Activated CD4-positive, alpha-beta memory T cell treated with anti-CD3 and anti-CD28 coated beads, Interleukin-2, amount 10 ng/mL, durations not matched to agents 7 days and 5 days (primary cell): ENCODE measurements at places on chromosomes 7 and 10. TPM values are rescaled to one million over a fixed set of nuclear protein-coding genes. Genes with fewer than 3 reads are reported as not detected.

GRCh38 chr10:12409613-12410012 lies 60.3 kb downstream of the CAMK1D start:
- no peak for DNase-seq

- no peak for DNase-seq
Measured at GRCh38 chr10:64396105-64396708, 875.0 kb downstream of the REEP3 start.

DNA sequence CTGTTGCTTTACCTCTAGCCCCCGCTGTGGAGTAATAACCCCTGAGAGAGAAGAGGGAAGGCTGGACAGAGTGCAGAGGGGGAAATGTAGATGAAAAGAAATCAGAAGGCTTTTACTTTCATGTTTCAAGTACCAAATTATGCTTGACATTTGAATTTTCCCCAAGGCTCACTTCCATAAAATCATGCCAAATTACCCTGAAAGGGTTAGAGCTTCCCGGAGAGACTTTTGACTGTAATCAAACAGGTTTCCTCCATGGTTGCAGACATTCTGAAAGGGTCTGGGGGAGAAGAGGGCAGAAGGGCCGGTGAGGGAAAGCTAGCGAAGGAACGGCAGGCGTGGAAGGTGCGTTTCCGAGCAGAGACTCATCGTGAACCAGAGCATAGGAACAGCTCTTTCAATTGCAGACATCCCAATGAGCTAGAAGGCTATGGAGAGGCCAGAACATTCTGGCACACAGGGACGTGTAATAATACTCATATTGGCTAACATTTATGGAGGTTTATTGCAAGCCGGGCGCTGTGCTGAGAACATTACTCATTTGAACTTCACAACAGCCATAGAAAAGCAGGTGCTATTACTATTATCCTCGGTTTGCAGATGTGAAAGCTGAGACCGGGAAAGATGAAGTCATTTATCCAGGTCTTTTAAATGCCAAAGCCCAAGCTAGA lies 620.8 kb upstream of the AUTS2 start:
- no peak for DNase-seq

DNA sequence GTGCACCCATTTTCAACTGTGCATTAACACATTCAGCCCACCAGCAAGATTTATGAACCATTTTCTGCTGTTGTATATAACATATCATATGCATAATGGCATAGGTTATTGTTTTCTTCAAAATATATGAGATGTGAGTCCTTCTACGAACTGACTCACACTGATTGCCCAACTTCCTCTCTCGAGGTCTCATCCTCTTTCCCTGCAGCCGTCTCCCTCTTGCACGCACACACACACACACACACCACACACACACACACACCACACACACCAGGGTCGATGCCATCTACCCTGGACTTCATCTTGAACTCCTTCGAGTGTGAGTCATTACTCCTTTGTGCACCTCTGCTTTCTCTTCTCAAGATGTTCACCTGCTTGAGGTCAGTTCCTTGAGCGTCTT lies 36.7 kb downstream of the EGFR start:
- DNase-seq = no peak

- DNase-seq = no peak
Measured at GRCh38 chr7:55545496-55545895, 26.8 kb downstream of the VOPP1 start.

GRCh38 chr7:22931011-22931410 lies 82.9 kb downstream of the HYCC1 start:
- no peak for DNase-seq

- DNase-seq = no peak
Measured at GRCh38 chr10:116857156-116857555, 7.9 kb downstream of the ENO4 start.

DNA sequence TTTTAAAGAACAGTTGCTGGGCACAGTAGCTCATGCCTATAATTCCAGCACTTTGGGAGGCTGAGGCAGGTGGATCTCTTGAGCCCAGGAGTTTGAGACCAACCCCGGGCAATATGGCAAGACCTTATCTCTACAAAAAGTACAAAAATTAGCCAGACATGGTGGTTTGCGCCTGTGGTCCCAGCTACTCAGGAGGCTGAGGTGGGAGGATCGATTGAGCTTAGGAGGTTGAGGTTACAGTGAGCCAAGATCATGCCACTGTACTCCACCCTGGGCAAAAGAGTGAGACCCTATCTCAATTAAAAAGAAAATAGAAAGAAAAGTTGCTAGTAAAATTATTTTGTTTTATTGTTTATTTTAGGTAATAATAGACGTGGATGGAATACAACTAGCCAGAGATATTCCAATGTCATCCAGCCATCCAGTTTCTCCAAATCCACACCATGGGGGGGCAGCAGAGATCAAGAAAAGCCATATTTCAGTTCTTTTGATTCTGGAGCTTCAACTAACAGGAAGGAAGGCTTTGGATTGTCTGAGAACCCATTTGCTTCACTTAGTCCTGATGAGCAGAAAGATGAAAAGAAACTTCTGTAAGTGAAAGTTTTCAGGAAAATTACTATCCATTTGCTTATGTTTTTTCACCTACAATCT lies 3.0 kb downstream of the NUP42 start:
- no peak for DNase-seq

DNA sequence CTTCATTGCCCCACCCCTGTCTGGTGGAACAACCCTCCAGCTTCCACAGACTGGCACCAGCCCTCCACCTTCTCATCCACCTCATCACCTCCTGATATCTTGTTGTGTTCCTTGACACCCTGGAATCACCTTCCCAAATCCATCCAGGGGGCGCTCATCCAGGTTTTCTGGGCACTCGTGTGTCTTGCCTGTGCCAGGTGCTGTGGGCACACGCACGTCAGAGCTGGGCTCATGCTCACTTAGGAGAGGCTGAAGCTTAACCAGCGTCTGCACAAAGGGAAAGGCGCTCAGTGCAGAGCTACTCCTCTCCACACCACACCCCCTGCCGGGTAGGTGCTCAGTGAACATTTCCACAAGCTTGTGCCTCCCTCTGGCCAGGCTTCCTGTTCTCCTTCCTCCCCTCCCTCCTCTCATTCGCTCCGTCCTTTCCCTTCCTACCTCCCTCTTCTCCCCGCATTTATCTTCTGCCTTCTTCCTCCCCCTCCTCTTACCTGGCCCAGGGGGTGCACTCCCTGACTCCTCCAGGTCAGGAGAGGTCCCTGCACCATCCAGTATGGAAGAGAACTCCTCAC lies 4.8 kb downstream of the ADCYAP1R1 start:
- DNase-seq = no peak

DNA sequence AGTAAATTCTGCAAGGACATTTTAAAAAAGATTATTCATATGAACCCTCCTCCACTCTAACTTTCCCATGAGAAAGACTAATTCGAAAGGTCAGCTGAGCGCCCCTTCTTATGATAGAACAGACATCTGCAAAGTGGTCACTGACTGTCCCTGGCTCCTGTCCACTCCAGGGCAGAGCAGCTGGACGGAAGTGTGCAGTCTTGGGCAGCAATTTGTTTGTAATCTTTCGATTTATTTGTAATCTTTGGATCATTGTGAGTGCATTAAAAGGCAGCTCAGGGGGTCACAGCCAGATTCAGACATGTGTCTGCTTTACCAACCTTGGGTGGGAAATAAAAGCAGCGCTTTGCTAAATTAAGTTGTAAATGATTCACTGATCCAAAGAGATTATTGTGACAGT lies 158.8 kb upstream of the ADARB2 start:
- no peak for DNase-seq

GRCh38 chr10:26837139-26837538 lies 23.6 kb downstream of the ABI1 start:
- DNase-seq = no peak

DNA sequence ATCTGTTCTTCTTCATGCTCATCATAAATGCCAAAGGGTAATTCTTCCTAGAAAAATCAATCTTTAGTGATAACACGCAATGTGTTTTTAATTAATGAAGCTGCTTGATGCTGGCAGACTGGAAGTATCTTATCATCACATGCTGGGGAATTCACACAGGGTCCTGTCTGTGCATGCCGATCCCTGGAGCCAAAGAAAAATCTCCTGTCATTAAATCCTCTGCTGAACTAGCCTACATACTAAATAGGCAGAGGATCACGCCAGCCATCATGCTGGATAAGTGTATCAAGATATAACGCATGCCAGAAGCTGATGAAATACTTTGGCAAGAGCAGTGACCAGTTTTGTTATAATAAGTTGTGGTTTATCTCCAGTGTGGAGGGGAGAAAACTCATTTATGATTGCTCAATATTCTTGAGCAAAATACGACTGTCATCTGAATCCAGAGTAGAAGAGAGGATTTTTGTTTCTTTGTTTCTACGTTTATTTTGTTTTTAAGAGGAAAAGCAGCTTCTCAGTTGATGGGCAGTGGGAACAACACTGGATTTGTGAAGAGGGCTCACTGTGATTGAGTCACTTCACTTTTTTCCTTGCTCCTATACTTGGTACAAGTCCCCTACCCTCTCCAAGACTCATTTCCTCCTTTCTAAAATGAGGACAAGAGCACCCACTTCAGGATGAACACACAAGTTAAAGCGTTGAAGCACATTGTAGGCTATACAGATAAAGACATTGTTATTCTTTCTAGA lies 649.1 kb downstream of the TNS3 start:
- DNase-seq = no peak

GRCh38 chr10:76085817-76086167 lies 654.4 kb downstream of the LRMDA start:
- DNase-seq = no peak

GRCh38 chr10:62694537-62695126 lies 109.9 kb upstream of the ADO start:
- DNase-seq = no peak

DNA sequence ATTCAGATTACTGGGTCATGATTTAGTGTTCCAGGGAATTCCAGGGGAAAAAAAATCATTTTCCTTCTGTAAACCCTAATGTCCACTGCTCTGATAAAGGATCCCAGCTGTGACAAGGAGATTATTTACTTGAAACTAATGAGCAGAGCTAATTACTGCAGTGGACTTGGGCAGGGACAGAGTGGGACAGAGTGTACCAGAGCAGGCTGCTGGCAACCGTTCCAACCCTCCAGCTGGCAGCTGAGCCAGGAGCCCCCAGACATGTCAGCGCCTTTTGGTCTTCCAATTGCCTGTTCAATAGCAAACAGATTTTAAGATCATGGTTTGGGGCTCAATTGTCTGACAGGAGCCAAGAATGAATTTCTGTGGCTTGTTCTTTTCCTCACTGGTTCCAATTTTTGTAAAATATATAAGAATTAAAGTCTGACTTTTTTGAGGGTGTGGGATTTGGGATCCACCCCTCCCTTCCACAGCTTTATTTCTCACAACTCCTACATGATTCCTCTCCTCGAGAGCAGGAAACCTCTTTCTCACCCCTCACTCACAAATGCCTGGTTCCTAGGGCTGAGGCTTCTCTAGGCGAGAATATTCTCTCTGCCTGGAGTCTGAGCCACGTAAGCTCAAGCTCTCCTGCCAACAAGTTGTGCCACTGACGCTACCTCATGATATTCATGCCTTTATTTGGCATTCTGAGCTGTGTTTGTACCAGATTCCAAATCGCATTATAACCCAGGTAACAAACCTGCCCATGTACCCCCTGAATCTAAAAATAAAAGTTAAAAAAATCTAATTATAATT lies 20.6 kb upstream of the FAM180A start:
- DNase-seq = no peak

- DNase-seq = no peak
Measured at GRCh38 chr7:52100-52499, 140.3 kb upstream of the FAM20C start.

The TAS2R5 gene
- 0.91 TPM for total RNA-seq

The MINDY4 gene
- 1.5 TPM for total RNA-seq

The AASS gene
- 0.81 TPM for total RNA-seq

The MDFIC gene
- 90.7 TPM for total RNA-seq
